ENCODE measurements at places on chromosomes 3 and 15.

- DNase-seq: no peak
Observed at GRCh38 chr15:42836251-42836650, 84.3 kb downstream of the TTBK2 start.

DNA sequence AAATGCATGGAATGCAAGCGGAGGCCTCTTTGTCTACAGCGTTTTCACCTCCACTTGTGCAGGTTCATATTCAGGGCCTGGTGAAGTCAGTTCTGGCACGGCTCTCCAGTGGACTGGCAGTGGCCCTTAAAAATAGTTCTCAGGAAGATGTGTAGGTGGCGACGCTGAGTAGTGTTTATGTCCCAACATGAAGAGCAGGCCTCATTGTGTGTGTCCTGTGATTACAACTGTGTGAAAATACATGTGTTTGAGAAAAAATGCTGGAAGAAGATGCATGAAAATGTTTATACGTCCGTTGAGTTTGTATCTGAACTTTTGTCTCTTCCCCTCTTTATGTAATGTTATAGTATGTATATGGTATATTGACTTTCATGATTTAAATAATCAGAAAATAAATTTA, 7.2 kb downstream of the LIPC start:
- DNase-seq: no peak

GRCh38 chr3:142896201-142896755, 7.4 kb upstream of the PCOLCE2 start:
- DNase-seq: no peak

GRCh38 chr3:111531446-111531845, 10.6 kb upstream of the CD96 start:
- DNase-seq: no peak

- no peak for DNase-seq
Observed at GRCh38 chr15:31236184-31237042, 90.2 kb upstream of the KLF13 start.

DNA sequence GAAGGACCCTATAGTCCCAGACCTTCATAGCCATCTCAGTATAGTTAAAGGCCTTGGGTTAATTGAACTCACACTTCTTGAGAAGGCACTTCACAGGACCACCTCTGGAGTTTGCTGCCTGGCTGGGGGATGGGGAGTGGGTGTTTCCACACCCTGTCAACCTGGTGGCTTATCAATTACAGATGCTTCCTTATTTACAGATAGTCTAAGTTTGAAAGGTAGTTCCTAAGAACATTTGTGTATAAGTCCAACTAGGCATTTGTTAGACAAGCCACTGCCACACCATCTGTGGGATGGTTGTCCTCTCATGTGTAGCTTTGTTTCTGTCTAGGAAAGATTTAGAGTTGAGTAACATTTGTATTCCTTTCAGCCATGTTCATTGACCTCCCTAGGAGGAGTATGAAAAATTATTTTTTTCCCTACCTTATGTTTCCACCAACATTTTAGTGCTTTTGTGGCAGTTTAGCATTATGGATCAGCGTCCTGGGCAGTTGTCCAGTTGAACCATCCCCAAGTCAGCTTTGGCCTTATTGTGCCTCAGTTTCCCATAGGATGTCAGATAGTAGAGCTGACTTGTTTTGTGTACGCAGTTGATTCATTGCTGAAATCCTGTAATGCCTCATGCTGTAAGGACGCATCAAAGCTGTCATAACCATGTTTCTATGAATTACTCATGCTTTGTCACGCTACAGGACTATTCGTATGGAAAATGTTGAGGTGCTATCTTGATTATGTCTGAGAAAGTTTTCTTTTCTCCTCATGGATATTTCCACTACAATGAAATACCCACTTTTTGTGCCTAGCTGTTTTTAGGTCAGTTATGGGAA, 21.2 kb upstream of the SIAH2 start:
- DNase-seq: no peak

DNA sequence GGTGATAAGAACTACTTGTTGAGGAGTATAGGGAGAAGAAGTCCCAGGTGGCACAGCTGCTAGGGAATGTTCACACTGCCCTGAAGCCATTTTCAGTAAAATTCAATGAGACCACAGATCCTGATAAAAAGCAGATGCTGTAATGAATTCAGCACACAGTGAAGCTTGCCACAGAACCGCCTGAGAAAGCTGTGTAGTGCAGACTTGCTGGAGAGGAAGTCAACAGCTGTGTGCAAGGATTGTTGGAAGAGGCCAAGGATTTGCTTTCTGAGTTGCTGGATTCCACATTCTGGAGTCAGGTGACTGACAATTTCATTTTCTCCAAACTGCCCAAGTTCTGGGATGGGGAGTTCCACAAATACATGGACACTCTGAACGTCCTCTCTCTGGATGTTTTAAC, 70.9 kb downstream of the ANP32A start:
- DNase-seq: no peak

- DNase-seq: no peak
Observed at GRCh38 chr3:143658861-143659260, 189.4 kb downstream of the SLC9A9 start.

DNA sequence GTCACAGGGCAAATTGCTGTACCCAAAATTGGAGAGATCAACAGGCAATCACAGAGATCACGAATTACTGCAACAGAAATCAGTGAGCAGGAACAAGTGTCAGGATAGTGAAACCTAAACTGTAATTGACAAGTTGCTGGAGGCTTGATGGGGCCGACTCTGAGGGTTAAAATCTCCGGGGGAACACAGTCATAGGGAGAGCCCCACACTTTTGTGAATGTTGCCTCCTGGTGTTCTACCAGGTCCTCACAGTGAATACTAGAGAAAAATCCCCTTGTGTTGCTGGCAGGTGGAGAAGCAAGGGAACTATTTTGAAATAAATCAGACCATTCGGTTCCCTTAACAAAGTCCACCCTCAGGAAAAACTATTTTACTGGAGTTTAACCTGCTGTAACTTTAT, 697.5 kb upstream of the CBLB start:
- DNase-seq: no peak

GRCh38 chr3:141578202-141578973, 91.6 kb downstream of the RASA2 start:
- DNase-seq: no peak

DNA sequence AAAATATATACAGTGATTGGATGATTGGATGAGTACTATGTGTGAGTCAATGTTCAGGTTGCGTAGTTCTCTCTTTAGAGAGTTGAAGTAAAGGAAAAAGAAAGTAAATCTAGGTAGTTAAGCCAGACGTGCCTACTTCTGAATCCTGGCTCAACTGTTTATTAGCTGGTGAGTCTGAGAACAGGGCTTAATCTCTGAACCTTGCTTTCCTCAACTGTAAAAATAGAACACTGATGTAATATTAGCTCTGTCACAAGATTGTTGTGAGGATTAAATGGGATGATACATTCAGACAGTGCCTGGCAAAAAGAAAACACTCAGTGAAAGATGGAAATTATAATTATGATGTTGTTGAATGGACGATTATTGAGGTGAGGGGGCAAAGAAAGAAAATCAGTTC, 413.4 kb downstream of the MAGI1 start:
- no peak for DNase-seq

- DNase-seq: no peak
Observed at GRCh38 chr3:127220497-127220896, 27.6 kb downstream of the PRR23E start.

- no peak for DNase-seq
Observed at GRCh38 chr15:69125236-69125635, 35.2 kb upstream of the GLCE start.

- no peak for DNase-seq
Observed at GRCh38 chr15:47756872-47757271, 39.6 kb downstream of the SEMA6D start.

GRCh38 chr3:52321481-52321880, 5.4 kb downstream of the DNAH1 start:
- no peak for DNase-seq

- DNase-seq: no peak
Observed at GRCh38 chr3:88057630-88058305, 1.0 kb downstream of the CGGBP1 start.

DNA sequence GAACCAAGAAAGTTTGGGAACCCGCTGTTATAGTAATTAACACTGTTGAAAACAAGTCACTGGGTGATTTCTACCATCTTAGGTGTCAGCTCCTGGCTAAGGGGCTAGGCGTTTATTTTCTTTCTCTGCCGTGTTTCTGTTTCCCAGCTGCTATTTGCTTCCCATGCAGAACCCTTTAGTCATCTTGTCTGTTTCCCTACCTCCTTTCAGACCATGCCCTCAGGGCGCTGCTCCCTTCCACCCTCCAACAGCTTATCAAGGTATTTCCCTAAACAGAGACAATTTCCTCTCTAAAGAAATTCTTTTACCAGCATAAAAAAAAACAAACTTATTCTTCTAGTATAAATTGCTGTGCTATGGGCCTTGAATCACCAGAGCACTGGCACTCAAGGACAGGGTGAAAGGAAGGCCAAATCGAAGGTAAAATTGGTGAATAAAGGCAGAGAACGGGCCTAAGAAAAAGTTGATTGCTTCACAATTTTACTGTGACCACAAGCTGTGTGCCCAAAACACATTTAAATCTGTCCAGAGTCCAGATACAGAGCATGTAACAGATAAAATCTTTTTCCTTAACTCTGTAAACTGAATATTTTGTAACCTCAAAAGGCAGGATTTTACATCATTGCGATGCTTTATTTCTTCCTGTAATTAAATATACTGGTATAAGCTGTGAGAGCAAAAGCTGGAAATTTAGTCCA, 319.2 kb downstream of the ZNF621 start:
- DNase-seq: no peak

DNA sequence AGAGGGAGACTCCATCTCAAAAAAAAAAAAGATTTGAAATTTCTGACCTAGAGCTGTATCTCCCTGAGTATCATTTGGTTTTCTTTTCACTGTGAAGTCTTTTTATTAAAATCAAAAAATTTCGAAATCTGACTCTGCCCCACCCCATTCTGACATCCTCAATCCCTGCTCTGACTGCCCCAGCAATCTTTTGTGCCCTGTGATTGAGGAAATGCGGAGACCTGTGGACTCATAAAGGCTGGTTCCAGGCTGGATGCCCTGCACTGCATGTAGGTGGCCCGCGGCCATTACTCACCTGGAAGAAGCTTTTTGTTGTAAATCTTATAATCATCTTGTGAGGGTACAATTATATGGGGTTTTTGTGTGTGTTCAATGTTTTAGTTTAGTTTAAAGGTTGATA, 147.3 kb upstream of the SEMA6D start:
- DNase-seq: no peak

- DNase-seq: no peak
Observed at GRCh38 chr3:109116031-109116430, 1.9 kb downstream of the MORC1 start.

- DNase-seq: no peak
Observed at GRCh38 chr3:72847282-72847681, 963 bp downstream of the SHQ1 start.

DNA sequence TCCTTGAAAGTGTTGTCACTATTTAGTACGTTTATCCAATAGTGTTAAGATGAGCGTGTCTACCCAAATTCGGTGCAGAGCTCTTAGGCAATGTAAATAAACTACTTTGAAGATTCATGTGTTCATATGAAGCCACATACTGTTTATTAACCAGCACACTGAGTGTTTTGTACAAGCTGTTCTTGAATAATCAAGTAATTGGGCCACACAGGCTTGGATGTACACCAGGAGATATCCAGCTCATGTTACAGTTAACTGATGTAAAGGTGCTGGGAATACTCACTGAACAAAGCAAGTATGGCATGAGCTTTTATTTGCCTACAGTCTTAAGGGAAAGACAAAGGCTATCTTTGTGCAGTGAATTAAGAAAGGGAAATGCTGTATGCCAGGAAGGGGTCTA, 632 bp upstream of the DHX36 start:
- no peak for DNase-seq

DNA sequence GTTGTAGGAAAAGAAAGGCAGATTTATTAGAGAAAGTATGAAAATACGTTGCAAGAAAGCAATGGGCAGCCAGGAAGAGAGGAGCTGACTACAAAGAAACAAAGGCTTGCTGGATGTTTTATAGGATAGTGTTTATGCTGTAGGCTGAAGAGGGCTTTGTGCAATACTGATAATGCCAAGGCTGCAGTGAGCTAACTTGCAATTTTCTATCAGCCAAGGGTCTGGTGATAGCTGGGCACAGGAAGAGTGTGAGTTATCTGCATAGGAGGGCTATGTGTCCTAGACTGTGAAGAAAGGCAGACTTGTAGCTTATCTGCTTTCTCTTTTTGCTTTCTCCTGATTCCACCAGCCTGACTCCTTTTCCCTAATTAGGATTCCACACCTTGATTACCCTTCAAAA, 51.3 kb upstream of the OSBPL11 start:
- no peak for DNase-seq

DNA sequence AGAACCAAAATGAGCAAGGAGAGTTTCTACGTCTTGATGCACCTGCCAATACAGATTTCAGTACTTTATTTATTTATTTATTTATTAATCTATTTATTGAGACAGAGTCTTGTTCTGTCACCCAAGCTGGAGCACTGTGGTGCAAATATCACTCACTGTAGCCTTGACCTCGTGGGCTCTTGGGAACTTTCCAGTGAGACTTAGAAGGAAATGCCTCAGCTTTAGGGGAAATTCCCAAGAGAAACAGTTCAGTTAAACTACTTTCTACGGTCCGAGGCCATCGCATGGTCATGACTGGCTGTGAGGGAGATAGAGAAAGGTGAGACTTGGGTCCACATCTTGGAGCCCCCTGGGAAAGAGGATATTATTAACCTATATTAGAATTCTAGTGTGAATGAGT, 47.0 kb upstream of the HERC1 start:
- DNase-seq: no peak

Data from activated naive CD4-positive, alpha-beta T cell (primary cell).